ENCODE measurements at places on chromosomes 12 and 14.

GRCh38 chr14:103109535-103110441, 13.5 kb upstream of the TNFAIP2 start:
- DNase-seq: no peak

GRCh38 chr12:50733706-50734105, 30.2 kb upstream of the ATF1 start:
- no peak for DNase-seq

DNA sequence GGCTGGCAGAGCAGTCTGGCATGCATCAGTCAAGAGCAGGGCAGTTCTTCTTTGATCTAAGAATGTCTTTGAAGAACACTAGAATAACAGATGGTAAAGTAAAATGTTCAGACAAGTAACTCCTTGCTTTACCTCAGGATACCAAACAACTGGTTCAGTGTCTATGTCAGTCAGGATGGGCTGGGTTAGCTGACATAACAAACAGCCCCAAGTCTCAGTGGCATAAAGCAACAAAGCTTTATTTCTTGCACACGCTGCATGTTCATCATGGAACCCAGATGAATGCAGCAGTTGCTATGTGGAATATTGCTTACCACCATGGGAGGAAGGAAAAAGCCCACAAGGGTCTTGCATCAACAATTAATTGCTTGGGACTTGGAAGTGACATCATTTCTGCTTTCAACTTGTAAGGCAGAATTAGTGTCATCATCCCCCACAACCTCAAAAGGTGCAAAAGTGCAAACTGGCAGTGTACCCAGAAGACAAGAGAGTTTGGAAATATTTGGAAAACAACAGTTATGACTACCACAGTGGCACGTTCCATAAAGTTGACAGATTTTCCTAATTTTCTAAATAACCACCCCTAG, 21.2 kb downstream of the GPRC5D start:
- DNase-seq: no peak

GRCh38 chr12:115078334-115078733, 394.4 kb upstream of the TBX3 start:
- DNase-seq: no peak

GRCh38 chr12:91264178-91264577, 81.6 kb upstream of the DCN start:
- no peak for DNase-seq

GRCh38 chr12:51694146-51694545, 103.1 kb downstream of the SCN8A start:
- DNase-seq: no peak

DNA sequence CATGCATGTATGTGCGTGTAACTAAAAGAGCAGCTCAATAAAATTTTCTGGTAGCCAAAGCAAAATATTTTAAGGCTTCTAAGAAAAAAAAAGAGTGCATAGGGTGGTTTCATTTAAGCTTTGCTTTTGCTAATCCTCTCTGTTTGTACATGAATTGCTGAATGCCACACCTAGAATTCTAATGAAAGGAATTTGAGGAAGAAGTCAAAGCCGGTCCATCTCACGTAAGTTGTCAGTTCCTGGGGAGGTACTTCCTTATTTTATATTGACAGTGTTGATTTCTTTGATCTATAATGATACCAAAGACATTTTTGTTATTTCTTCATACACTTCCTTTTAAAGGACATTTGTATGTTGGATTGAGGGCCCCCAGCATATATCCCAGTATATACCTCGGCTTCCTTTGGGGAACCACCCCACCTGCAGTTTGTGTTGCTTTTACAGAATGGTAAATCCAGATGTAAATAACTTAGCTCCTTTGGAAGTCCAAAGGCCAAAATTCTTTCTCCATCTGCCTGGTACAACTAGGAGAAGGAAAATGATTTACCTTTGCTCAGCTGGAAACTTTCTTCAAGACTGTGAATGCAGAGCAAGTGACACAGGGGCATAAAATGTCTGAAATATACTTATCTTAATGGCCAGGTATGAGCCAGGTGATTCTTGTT, 420.9 kb upstream of the ATP2B1 start:
- DNase-seq: no peak

GRCh38 chr12:85836197-85837090, at the start of gene RASSF9:
Gene RASSF9, minus strand, starts transcription at chr12:85836409. Its CDS starts 208 bp downstream, at chr12:85836201.
- DNase-seq: no peak
